GM13976 (cell line): ENCODE measurements at places on chromosomes 7 and 10.

- DNase-seq = no peak
Measured at GRCh38 chr7:137439829-137440825, 96.6 kb upstream of the PTN start.

DNA sequence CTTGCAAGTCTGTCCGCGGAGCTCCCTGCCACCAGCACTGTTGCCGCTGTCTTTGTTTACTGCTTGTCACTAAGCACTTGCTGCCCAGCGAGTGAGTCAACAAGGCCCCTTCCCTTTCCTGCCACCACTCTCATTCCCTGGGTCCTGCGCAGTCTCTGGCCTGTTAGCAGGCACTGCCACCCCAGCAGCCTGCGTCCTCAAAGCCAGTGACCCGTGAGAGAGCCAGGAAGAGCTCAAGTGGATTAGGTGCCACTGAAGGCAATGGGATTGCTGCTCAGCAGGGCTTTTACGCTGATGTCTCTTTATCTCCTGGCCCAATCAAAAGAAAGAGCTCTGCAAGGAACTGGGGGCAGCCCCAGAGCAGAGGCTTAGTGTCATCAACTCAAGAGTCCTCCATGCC, at the start of gene FRMPD2:
Gene FRMPD2, minus strand, starts transcription at position 61 of the 400 bp plus-strand sequence. CDS start 129 bp downstream, outside the sequence.
- no peak for DNase-seq

- DNase-seq = no peak
Measured at GRCh38 chr10:130353928-130354572, 217.9 kb downstream of the GLRX3 start.

- no peak for DNase-seq
Measured at GRCh38 chr10:113023017-113023416, 73.0 kb downstream of the TCF7L2 start.

- DNase-seq = no peak
Measured at GRCh38 chr7:112420236-112420861, 29.9 kb upstream of the IFRD1 start.

- no peak for DNase-seq
Measured at GRCh38 chr7:35699796-35700305, 4.9 kb upstream of the HERPUD2 start.

- DNase-seq = no peak
Measured at GRCh38 chr7:36227223-36227622, 74.2 kb downstream of the EEPD1 start.

DNA sequence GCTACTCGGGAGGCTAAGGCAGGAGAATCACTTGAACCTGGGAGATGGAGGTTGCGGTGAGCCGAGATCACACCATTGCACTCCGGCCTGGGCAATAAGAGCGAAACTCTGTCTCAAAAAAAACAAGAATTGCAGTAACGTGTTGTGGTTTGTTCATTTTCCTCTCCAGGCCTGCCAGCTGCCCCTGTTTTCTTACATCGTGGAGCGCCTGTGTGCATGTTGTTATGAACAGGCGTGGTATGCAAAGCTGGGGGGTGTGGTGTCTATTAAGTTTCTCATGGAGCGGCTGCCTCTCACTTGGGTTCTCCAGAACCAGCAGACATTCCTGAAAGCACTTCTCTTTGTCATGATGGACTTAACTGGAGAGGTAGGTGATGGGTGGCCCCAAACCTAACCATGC, 52.1 kb downstream of the TRRAP start:
- no peak for DNase-seq

- DNase-seq = no peak
Measured at GRCh38 chr7:29311314-29311713, 116.7 kb downstream of the CHN2 start.

- no peak for DNase-seq
Measured at GRCh38 chr10:28587970-28588290, 55.0 kb downstream of the WAC start.

GRCh38 chr10:43256531-43257346, 10.1 kb downstream of the RASGEF1A start:
- no peak for DNase-seq

- DNase-seq = no peak
Measured at GRCh38 chr7:121078701-121079227, 90.3 kb downstream of the CPED1 start.

DNA sequence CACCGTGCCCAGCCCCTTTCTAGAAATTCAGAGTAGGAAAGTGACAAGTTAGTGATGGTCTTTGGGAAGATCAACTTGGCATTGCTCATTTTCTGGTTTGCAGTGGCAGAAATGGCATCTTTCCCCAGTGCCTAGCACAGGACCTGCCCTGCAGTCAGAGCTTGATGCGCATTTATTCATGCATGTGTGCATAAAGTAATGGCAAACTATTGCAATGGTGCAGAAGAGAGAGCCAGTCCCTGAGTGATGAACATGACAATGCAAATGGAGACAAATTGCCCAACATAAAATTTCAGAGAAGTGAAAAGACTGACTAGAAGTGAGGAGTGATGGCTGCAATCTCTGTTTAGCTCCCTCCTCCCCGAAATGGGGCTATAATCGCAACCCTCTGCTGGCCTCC, 268.2 kb downstream of the CCSER2 start:
- no peak for DNase-seq

DNA sequence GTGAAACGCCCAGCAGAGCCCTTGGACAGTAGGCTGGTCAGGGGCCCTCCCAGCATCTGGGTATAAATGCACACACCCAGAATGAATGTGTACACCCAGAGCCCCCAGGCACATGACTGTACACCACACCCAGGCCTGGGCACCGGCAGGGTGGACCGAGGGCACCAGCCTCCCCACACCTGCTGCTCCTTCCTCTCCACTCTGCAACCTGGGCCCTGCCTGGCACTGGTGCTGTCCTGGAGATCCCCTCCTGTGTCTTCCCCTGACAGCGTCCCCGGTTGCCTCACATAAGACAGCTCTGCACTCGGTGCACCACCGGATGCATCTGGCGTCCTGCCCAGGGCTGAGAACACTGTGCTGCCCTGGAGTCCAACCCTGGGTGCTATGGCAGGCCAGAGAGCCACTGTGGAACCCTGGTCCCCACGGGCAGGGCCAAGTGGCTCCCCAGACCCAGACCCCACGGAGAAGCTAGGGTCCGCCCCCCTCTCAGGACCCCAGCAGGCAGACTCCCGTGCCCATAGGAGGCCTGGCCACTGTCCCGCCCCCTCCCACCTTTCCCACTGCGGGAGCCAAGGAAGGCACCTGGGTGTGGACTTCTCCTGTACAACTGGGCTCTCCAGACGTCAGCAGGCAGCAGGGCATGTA, 6.6 kb downstream of the RASGEF1A start:
- no peak for DNase-seq

DNA sequence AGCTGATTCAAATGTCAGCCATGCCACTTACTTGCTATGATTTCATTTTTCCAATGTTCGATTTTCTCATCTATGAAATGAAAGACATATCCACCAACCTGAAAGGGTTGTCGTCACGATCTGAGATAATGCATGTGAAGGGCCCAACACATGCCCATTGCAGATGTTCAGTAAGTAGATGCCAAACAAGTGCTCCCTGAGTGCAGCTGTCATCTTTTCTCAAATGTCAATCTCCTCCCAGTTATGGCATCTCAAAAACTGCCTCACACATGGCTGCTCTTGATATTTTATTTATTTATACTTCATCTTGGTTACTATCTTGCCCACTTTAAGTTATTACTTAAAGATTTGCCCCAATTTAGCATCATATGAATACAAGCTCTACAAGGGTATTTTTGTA, 16.8 kb downstream of the CPEB3 start:
- no peak for DNase-seq

DNA sequence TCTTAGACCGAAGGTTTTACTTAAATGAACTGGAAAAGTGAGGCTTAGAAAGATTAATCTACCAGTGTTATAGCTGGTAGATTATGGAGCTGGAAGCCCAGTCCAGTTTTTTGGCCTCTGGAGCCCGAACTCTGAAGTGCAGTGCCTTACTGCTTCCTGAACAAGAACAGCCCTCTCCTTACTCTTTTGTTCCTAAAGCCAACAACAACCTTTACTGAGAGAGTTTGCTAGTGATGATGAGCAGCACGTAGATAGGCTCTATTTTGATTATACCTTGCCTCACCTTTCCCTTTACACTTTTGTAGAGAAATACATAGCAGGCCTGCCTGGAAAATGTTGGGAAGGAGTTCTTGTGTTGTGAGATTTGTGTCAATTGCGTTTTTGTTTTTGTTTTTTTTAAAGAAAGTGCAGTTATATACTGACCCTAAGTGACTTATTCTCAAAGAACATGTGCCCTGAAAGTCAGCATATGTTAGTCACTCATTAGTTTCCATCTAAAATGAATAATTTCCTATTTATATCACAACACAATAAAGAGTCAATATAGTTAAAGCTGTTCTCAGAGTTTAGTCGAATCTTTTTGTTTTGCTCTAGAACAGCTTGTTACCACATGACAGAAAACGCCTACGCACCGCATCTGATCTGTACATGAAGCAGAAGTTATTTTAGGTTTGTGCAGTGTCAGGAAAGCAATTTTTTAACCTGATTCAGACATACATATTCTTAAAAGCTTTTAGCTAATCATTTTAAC, 33.0 kb downstream of the PLEKHA1 start:
- no peak for DNase-seq

DNA sequence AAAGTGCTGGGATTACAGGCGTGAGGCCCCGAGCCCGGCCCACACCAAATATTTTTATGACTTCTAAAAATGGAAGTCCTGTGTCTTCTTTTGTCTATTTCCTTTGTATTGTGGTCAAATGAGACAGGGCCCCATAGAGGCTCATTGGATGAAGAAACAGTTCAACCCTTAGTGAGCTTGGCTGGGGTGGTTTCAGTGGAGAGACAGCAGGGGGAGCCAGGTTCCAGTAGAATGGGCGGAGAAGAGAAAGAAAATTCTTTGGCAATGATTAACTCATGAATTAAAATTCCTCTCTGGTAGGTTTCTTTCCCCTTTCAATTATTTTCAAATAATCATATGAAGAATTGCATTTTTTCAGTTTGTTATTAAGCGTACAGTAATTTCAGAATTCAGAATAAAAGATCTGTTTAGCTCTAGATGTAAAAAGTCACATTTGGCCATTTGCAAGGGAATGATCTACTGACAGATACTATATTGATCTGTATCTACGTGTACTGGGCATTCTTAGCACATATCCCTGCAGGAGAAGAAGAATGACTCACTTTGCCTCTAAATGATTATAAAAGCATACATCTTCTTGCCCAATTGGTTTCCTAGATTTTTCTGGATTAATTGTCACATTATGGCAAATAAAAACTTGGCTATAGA, 43.2 kb downstream of the PNLIPRP3 start:
- no peak for DNase-seq

GRCh38 chr10:88733215-88733614, 26.6 kb upstream of the LIPN start:
- DNase-seq = peak; percentile 40

GRCh38 chr10:132631338-132631735, 93.8 kb downstream of the INPP5A start:
- DNase-seq = no peak

GRCh38 chr7:70833726-70834125, 298.2 kb upstream of the GALNT17 start:
- DNase-seq = no peak

- DNase-seq = peak; percentile 73
Measured at GRCh38 chr7:131010717-131011431, 276.9 kb upstream of the KLF14 start.

GRCh38 chr7:76077435-76077834, 29.5 kb downstream of the MDH2 start:
- no peak for DNase-seq

DNA sequence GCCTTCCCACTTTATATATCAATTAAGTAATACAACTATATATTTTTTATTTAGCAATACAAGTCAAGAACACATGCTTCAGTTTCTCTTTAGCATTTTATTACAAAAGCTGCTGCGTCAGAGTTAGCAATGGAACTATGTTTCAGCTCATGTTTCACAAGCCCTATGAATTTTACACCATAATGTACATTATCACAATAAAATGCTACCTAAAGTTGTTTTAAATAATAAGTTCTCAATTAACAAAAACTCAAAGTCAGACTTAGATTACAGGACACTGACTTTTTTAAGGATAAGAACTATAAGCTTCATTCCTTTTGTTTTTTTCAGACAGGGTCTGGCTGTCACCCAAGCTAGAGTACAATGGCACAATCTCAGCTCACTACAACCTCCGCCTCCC, 52.3 kb downstream of the EZH2 start:
- no peak for DNase-seq

GRCh38 chr10:119466655-119467054, 75.9 kb downstream of the RGS10 start:
- peak; percentile 59 for DNase-seq

DNA sequence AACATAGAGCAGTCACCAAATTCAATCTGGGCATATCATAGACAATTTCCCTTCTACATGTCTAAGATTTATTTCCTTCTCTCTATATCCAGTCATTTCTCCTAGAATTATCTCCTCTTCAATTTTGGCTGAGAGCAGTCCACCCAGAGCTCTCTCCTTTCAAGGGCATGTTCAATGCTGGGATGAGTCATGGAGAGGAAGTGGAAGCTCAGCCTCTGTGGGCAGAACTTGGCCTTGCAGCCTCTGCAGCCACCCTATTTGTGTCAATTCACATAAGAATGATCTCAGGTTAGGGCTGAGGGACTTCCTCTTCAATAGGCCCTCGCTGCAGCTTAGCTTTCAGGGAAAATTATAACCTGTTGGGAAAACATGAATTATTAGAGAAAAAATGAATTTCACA, 560.8 kb downstream of the POM121L12 start:
- no peak for DNase-seq

GRCh38 chr7:46512891-46513413, 591.9 kb upstream of the IGFBP3 start:
- no peak for DNase-seq

GRCh38 chr10:100986952-100987684, at the start of the genes MRPL43 and TWNK:
Gene MRPL43 (minus strand): TSS chr10:100987497. CDS start chr10:100987443, 54 bp downstream.
Gene TWNK (plus strand): TSS chr10:100987543. CDS start chr10:100988211, 668 bp downstream.
- DNase-seq = peak; percentile 94

- no peak for DNase-seq
Measured at GRCh38 chr7:155384751-155385150, 73.2 kb upstream of the EN2 start.

DNA sequence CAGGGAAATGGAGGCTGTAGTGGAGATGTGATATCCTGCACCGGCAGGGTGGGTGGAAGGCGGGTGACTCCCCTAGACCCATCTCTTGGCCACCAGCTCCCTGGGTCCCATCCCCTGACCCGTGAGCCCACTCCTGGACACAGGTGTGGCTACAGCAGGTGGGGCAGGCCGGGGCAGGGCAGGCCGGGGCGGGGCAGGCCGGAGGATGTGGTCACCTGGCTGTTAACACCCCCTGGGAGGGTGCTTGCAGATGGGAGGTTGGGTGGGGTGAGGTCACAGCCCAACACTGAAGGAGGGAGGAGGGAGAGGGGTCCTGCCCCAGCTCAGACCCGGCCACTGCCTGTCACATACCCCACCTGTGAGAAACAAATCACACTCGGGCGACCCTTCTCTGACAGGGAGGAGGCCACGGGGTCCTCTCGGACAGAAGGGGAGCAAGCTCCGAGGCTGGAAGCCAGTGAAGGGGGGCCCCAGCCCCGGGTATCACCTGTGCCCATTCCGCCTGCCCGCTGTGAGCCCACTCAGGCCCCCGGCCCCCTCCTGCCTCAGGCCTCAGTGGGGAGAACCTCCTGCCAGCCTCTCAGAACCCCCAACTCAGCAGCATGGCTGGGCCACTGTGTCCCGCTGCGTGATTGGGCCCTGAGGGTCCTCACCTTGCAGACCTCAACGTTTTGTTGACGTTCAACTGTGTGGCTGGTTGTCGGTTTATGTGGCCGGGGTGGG, 74.0 kb downstream of the MICALL2 start:
- DNase-seq = no peak

- peak; percentile 38 for DNase-seq
Measured at GRCh38 chr7:48251766-48252165, 80.5 kb downstream of the ABCA13 start.
